ENCODE measurements at places on chromosomes 6 and 20.
A peak's percentile ranks its signal among the peaks of the same experiment; 100 is the strongest.

DNA sequence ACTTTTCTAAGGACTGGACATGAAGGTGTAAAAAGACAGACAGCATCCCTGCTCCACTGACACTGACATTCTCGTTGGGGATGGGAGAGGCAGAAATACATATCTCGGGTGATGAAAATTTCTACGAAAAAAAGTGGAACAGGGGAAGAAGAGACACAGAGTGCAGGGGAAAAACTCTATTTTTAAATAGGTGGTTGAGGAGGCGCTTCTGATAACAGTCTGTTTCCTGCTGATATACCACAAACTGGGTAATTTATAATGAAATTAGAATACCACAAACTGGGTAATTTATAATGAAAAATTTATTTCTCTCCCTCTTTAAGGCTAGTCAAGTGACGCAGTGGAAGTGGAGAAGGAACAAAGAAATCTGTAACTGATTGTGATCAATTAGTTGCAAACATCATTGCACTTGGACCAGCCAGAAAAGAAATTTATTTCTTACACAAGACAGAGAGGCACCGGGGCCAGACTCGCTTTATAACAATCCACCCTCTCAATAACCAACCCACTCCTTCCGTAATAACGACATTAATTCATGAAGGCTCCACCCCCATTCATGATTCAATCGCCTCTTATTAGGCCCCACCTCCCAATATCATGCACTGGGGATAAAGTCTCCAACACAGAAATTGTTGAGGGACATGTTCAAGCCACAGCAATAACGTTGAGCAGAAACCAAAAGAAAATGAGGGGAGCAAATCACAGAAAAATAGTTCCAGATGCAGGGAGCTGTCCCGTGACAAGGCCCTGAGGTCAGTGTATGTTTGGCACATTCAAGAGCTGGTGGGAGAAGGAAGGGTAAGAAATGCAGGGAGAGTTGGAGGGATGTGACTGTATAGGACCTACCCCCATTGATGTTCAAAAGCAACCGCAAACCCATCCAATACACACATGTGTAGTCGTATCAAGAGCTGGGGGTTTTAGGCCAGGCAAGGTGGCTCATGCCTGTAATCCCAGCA lies 6.6 kb upstream of the SRSF6 start:
- no peak for DNase-seq

DNA sequence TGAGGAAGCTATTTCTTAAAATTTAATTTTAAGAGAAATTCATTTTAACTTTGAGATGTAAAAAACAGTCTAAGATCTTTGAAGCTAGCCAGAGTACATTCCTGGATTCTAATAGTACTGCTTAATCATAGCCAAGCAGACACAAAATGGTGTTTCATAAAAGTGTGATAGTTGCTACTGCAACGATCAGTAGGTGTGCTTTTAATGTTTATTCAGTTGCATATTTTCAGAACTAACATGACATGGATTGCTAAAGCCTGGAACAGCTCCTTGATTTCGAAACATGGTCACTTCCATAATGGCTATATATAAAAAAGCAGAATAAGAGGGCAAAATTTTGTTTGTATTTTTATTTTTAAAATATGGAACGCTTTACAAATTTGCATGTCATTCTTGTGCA lies 35.5 kb downstream of the SESN1 start:
- no peak for DNase-seq

DNA sequence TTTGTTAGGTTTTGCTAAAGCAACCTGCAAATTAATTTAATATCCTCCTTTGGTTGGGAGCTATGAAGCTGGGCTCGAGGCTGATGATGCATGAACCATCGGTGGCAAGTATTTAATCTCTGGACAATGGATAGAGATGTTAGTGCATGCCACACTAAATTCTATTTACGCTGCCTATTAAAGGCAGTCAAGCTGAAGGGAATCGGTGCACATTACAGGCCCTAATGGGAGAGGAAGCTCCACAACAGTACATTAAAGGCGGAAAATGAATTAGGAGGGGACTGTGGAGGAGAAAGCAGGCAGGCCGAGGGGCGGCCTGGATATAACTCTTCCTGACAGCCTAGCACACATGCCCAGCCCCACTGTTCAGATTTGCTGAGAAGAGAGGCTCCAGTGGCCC lies 132.4 kb upstream of the MAFB start:
- DNase-seq, result no peak

- no peak for DNase-seq
These were observed 88.4 kb upstream of the AGPAT4 start for GRCh38 chr6:161362266-161362665.

DNA sequence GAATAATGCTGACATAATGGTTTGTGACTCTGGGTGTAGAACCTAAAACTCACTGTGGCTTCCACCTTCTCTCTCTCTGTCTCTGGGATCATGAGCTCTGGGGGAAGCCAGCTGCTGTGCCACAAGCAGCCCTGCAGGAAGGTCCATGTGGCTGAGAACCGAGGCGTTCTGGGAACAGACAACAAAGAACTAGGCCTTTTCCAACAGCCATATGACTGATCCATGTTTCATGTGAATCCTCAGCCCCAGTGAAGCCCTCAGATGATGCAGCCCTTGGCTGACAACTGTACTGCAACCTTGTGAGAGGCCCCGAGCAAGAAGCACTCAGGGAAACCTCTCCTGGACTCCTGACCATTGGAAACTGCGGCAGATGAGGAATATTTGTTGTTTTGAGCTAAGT lies 56.6 kb downstream of the HLA-G start:
- no peak for DNase-seq

- DNase-seq, result no peak
These were observed at the start of gene ADTRP for GRCh38 chr6:11778648-11779328. Gene ADTRP (minus strand): TSS chr6:11778803. CDS start chr6:11778759, 44 bp downstream.

DNA sequence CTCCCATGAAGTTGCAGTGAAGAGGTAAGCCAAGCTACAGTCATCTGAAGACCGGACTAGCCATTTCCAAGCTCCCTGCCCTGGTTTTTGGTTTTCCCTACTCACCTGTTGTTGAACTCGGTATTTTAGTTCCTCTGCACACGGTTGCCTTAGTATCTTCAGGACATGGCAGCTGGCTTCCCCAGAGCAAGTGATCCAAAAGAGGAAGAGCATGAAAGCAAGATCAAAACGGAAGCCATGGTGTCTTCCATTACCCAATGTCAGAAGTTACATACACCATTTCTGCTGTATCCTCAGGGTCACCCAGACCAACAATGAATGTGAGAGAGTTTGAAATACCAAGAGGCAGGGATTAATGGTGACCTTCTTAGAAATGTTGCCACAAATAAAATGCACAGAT lies 276.6 kb upstream of the CNR1 start:
- no peak for DNase-seq

DNA sequence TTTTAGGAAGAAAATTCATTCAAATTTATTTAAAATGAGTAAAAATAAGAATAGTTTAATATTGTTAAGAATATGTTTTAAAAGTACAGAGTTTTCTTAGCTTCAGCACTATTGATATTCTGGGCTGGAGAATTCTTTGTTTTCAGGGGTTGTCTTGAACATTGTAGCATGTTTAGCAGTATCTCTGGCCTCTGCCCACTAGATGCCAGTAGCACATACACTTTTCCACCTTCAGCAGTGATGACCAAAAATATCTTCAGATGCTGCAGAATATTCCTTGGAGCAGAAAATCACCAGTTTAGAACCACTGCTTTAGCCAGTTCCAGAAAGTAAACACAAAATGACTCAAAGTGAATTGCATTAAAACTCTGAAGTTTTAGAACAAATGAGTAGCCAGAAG lies 19.4 kb upstream of the SDHAF4 start:
- DNase-seq, result no peak

DNA sequence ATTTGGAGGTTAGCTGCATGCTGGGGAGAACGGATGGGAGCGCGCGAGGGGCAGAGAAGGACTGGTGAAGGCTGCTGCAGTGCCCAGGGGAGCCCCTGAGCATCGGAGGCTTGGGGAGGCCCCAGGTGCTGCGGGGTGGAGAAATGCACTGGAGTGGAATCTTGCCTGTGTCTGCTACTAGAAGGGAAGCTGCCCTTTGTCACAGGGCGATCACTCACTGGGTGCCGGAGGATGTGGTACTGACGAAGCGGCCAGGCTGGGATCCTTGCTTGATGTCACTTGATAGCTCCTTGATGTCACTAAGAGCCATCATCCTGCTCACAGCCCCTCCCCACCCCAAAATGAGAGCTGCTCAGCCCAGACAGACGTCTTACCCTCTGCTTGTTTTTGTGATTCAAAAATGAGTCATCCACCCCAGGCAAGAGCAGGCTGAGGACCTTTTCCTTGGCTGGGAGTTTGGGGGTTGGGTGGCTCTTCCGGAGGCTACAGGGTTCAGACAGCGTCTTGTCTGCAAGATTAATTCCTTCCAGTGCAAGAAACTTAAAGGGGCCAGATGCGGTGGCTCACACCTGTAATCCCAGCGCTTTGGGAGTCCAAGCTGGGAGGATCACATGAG lies 62.6 kb upstream of the PMEPA1 start:
- no peak for DNase-seq

DNA sequence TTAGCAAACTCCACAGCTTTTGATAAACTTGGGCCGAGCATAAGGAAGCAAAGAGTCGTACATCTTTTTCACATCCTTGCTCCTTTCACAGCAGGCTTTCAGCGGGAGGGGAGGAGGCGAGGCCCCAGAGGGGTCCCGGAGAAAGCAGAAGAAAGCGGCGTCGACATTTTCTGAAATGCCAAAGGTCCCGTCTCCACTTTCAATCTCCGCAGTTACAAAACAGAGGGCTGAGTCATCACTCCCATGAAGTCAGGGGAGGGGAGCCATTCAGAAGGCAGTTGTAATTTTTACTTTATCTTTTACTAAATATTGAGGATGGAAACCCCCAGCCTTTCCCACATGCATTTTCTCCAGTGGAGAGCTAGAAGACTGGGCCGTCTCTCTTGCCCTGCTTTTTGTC lies 174.2 kb upstream of the THBS2 start:
- DNase-seq, result no peak

GRCh38 chr20:57930351-57930750 lies 220.5 kb upstream of the PMEPA1 start:
- DNase-seq, result no peak

DNA sequence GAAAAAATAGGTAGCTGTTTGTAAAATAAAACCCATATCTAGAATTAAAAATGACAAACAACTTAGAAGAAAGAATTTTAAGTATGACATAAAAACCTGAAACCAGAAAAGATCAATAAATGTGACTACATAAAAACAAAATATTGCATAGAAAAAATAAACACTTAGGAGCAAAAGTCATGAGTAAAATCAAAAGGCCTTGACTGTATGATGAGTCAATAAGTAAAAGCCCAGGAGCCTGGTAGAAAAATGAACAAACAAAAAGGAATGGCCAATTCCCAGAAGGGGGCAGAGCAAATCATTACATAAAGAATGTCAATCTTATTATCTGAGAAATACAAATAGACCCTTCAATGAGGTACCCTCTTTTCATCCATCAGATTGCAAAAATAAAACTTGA lies 20.7 kb upstream of the ENPP1 start:
- no peak for DNase-seq

GRCh38 chr6:126957721-126958120 lies 160.8 kb upstream of the RSPO3 start:
- no peak for DNase-seq

DNA sequence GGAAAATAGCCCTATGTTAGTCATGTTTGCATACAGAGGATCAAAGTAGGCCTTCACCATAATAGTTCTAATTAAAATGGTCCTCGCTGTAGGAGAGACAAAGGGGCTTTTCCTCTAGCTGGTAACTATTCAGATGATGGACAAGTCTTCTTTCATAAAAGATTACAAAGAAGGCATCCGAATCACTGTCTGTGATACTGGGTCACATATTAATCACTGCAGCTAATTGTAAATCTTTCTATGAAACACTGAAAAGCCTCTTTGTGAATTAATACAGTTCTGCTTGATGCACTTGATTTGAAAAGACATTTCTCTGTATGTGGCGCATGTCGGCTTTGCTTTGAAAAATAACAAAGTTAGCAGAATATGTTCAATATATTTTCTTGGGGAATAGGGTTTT lies 520.8 kb downstream of the KIF16B start:
- no peak for DNase-seq

- DNase-seq, result peak; percentile 78
These were observed 24.6 kb downstream of the ATG5 start for GRCh38 chr6:106300944-106301343.

DNA sequence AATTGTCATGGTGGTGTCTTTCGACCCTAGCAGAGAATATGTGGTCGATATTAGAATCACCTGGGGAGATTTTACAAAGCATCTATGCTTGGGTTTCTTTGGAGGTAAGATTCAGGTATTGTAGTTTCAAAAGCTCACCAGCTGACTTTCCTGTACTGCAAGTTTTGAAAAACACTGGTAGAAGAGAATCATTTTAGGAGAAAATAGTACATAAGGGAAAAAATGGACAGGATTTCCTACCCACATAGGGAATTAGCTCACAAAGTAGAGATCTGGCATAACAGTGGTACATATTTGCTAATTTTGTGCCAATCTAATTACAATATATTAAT lies 27.4 kb upstream of the ABT1 start:
- no peak for DNase-seq

DNA sequence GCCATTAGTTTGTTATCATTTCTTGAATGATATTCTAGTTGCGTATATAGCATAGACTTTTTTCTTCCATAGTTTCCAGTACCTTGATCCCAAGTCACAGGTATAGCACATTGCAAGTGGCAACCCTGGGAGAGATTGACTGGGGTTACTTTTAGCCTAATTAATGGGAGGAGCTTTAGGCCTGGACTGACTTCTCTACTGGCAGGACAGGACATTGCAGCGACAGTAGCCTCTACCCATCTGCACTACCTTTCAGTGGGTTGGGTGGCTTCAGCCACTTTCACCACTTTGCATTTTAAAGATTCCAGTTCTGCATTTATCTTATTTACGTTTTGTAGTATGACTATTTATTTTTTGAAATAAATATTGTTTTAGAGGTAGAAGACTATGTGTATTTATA lies 320.3 kb downstream of the RIMS1 start:
- no peak for DNase-seq

- no peak for DNase-seq
These were observed 9.1 kb downstream of the TRIM26 start for GRCh38 chr6:30204116-30204515.

DNA sequence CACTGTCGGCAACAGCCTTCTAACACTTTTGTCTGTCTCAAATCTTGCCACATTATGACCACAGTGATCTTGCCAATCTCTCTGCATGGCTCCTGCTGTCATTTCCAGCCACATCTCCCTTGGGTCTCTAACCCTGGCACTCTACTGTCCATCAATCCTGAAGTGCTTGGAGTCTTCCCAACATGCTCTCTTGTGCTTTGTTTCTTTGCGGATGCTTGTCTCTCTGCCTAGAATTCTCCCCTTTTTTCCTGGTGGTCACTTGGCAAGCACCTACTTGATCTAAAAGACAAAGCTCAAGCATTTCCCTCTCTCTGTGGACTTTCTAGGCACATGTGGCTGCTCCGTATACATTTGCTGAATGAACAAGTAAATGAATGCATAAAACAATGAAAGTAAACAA lies 290.7 kb upstream of the MAP3K7 start:
- DNase-seq, result no peak

- no peak for DNase-seq
These were observed 25.5 kb upstream of the FKBP1A start for GRCh38 chr20:1418350-1418749.

Data from Karpas-422 (cell line).